Activated T-helper 1 cell treated with anti-CD3 and anti-CD28 coated beads, Interleukin-2, amount 50 U/mL, for 16 hours (primary cell): ENCODE measurements at places on chromosomes 2 and 18.

GRCh38 chr2:224331698-224332097 is 70.2 kb downstream of the FAM124B start:
- no peak for DNase-seq

DNA sequence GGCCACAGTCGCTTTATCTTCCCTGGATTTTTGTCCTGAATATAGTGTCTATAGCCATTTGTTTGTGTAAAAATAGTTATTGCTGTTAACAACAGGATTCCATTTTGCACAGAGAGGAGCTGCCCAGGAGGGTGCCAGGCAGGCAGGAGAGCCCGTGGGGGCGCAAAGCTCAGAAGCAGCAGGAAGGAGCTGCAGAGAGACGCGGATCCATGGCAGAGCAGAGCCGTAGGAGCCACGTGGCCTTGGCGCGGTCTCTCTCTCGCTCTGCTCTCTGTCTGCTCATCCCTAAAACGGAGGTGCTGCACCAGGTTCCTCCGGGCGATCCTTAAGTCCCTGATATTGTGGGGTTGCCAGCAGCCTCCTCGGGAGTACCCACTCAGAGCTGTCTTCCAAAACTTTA is 185.3 kb upstream of the MYT1L start:
- DNase-seq: no peak

GRCh38 chr2:66555501-66556324 is 120.8 kb downstream of the MEIS1 start:
- DNase-seq: no peak

GRCh38 chr2:193891023-193891422 is 1696.3 kb upstream of the TMEFF2 start:
- no peak for DNase-seq

- DNase-seq: no peak
These were observed 210.7 kb downstream of the ARL4C start for GRCh38 chr2:234286118-234286598.

DNA sequence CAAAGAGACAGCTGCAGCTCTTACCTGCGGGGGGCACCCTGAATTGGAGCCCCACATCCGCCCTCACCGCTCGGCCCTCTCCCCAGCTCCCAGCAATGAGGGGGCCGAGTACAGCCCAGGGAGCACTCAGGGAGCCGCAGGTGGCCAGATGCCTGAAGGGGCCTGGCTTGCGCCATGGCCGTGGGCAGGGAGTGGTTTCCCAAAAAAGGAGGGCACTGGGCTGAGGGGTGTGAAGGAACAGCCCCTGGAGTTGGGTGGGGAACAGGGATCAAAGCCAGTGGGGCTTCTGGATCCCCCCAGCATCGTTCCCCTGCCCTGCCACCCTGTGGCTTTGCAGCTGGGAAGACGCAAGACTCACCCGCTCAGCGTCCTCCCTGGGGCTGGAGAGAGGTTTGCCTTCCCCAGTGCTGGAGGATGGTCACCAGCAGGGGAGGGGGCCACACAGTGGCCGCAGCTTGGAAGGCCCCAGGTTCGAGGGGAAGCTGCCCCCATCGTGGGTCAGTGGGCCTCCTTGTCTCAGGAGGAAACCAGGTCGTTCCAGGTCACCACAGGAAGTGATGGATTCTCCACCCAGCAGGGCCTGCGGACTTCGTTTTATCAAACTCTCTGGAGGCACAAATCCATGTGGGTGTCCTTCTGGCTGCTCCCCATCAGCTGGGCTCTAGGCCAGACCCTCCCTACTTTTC is 68.2 kb upstream of the HPCAL1 start:
- DNase-seq: no peak
